ENCODE measurements at places on chromosomes 2 and 18.

DNA sequence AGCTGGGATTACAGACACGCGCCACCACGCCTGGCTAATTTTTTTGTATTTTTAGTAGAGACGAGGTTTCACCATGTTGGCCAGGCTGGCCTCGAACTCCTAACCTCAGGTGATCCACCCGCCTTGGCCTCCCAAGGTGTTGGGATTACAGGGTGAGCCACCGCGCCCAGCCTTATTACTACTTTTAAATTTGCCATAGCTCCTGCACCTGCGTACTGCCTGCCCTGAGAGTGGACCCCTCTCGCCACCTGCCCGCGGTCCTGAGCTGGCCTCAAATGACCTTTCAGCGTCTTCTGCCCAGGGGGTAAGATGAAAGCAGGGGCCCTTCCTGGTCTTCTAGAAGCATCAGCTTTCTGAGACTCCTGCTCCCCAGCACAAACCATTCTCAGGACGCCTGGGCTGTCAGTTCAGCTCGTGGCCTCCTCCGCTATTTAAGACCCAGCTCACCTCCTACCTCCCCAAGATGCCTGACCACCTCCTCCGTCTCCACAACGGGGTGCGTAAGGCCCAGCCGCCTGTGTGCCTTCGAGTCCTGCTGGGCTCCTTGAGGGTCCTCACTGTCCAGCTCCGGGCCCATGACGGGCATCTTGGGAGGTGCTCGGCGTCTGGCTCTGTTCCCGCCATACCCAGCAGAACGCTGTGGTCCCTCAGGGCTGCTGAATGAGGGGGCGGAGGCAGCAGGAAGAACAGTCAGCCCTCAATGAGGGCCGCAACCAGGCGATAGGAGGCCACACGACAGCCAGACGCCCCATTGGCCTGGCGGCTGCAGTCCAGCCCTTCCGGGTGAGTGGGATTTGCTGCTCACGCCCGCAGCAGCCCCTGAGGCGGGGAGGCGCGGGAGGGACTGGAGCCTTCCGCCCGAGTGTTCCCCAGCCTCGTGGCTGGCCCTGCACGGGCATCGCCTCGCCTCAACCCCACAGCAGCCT is 266.6 kb downstream of the TFCP2L1 start:
- no peak for DNase-seq

GRCh38 chr2:53786352-53786704 is 425 bp downstream of the ASB3 start:
- DNase-seq: peak; percentile 43

DNA sequence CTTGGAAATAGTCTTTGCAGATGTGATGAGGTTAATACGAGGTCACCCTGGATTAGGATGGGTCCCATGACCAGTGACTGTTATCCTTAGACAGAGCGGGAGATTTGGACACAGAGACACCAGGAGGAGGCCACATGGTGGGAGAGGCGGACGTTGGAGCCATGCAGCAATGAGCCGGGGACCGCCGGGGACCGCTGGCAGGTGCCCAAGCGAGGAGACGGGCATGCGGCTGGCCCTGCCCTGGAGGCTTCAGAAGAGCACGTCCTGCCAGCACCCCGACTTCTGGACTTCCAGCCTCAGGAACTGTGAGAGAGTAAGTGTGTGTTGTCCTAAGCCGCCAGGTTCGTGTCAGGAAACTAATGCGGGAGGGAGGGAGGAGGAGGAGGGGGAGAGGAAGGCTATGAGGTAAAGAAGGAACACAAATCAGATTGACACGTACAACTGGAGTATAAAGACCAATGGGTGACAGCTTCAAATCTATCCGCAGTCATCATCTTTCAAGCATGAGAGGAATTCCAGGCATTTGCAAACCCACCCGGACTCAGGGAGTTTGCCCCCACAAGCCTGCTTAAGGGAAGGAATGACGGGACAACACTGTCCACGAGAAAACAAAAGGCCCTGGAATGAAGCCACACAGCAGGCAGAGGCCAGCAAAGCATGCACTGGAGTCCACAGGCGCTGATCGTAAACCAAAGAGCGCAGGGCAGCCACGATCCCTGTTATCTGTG is 11.6 kb upstream of the BOK start:
- no peak for DNase-seq

GRCh38 chr2:235421618-235422017 is 72.2 kb upstream of the AGAP1 start:
- no peak for DNase-seq

GRCh38 chr18:12520442-12520992 is 112.8 kb downstream of the PRELID3A start:
- DNase-seq: no peak

DNA sequence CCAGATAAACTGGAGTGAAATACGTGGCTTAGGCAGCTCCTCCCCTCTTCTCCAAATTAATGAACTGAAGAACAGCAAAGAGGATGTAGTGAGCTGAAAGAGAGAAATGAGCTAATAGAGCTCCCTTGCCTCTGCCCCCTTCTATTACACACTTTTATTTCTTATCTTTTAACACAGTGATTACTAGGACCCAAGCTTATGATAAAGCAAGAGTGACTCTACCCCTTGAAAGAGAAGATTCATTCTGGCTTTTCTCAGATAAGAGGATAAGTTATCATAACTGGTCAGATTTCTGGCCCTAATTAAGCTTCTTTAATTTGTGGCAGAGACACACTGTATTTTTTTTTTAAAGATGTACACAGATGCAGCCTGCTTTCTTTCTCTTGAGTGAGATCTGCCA is 102.2 kb downstream of the MSTN start:
- no peak for DNase-seq

DNA sequence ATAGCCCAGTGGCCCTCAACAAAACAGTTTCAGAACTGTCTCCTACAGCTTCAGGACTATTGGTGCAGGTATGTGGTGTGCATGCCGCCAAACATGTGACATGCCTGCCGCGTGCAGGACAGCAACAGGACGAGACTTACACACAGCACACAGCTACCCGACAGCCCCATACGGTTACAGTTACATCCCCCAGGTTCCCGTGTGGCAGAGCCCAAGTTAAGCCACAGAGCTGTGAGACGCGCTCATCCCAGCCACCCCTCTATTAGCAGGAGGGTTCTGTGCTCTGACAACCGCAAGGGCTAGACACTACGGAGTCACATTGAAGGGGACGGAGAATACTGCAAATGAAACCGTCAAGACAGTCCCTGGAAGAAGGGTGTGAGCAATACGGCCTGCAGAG is 16.4 kb upstream of the TUBB6 start:
- no peak for DNase-seq

DNA sequence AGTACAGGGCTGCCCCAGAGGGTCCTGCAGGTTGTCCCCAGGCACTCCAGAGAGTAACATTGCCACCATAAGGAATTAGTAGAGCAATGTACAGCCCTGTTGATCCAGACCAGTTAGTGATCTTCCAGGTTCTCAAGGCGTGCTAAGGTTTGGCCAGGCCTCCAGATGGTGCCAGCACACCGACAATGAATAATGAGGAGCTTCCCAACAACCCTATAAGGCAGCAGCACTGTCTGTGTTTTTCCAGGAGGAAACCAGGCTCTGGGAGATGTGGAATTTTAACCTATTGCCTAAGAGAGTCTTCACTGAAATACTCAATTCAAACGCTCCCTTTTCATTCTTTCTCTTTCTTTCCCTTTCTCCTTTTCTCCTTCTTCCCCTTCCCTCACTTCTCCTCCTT is 122.1 kb downstream of the MGAT5 start:
- DNase-seq: no peak

- DNase-seq: no peak
These were observed 39.7 kb downstream of the ADI1 start for GRCh38 chr2:3479430-3480320.

GRCh38 chr2:142734770-142735169 is 142.7 kb upstream of the KYNU start:
- no peak for DNase-seq

DNA sequence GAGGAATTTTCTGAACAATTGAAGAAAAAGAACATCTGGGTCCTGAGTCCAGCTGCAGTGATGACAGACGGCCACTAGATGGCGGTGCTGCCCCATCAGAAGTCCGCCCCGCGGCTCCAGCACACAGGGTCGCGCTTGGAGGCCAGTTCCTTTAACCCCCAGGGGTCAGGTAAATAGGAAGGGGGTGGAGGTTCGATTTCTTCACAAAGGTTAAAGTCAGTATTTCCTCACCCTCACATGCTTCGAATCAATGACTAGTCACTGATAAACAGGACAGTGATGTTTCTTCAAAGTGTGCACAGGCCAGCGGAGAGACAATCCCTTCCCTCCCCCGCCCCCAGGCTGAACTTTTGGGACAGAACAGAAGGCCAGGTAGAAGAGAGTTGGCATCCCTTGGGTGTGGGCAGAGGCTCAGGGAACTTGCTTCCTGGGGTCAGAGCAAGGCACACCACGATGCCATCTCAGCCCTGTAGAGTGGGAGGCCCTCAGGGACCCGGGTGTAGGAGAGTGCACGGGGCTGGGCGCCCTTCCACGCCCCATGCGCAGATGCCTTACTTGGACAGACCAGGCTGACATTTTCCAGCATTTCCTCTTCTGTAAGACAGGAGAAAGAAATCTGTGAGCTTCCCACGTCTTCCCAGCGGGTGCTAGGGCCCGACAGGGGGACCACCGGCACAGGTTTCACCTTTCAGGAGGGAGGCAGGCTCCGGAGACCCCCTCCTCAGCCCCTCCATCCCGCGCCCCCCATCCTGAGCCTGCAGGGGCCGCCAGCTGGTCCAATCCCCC is 722 bp downstream of the APOB start:
- peak; percentile 25 for DNase-seq

- DNase-seq: no peak
These were observed 83.2 kb downstream of the TCF4 start for GRCh38 chr18:55504808-55505207.

DNA sequence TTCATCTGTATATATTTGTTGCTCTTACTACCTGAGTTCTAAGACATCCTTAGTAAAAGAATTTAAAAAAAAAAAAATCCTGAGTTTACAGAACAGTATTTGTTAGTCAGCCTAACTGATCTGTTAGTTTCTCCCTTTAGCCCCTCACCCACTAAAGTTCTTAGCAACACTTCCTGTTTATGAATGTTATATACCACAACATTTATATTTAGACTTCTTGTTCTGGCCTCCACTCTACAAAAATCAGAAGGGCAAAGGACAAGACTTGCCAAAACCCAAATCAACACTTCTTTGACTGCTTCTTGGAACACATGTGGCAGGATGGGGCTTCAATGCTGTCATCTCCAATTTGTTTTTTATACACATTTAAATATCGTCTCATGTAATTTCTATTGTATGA is 71.1 kb downstream of the MGAT5 start:
- DNase-seq: peak; percentile 9

- DNase-seq: no peak
These were observed 247.7 kb downstream of the ICOS start for GRCh38 chr2:204184226-204184625.

DNA sequence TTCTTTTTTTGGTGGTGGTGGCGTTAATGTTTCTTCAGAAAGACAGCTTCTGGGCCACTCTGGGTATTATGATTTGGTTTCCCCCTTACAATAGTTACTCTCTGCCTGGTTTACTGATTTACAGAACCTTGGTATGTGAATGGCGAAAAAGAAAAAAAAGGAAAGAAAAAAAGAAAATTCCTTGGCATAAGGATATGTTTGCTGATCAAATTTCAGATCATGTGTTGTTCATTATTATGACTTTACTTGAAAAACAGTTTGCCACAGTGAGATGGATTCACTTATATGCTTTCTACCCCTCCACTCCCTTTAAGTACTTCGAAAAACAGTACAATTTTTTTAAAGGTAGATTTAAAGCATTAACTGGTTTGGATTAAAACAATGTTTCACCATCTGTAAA is 21.0 kb downstream of the BCL11A start:
- no peak for DNase-seq

DNA sequence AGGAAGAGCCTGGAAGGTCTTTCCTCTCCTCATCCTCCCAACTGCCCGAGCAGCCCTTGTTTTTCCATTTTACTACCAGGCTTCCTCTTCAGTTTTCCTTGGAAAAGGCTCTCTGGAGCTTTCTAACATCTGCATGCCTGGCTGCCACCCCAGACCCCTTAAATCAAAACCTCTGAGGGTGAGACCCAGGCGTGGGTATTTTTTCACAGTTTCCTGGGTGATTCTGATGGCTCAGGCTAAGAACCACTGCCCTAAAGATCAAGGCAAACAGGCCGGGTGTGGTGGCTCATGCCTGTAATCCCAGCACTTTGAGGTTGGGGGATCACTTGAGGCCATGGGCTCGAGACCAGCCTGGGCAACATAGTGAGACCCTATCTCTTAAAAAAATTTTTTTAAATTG is 35.4 kb downstream of the EMILIN2 start:
- no peak for DNase-seq

GRCh38 chr2:71223767-71224333 is 3.1 kb downstream of the PAIP2B start:
- DNase-seq: no peak

- DNase-seq: no peak
These were observed 26.8 kb downstream of the MRPL35 start for GRCh38 chr2:86226070-86226469.

- DNase-seq: peak; percentile 41
These were observed 219.9 kb downstream of the SH3RF3 start for GRCh38 chr2:109348671-109349502.

- DNase-seq: no peak
These were observed 11.3 kb downstream of the RMP24 start for GRCh38 chr18:35983818-35984217.

GRCh38 chr2:218275371-218276072 is 5.2 kb downstream of the PNKD start:
- DNase-seq: no peak

- no peak for DNase-seq
These were observed 49.3 kb downstream of the TRAF3IP1 start for GRCh38 chr2:238369591-238370040.

DNA sequence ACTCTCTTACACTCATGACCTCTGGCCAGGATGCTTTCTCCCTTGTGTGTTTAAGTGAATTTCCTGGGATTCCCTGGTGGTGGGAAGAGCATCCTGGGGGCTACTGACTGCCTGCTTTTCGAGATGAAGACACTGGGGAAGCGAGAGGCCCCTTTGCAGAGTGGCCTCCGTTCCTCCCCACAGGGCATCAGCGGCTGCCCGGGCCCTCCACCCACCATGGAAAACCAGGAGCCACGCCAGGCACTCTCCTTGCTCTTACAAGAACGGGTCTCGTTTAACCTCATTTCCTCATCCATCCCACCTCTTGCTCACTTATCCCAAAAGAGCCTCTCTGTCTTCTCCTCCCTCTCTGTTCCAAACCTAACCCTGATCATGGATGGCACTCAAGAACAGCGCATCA is 17.8 kb downstream of the CHST10 start:
- no peak for DNase-seq

- DNase-seq: no peak
These were observed 1171.7 kb upstream of the ZEB2 start for GRCh38 chr2:145691659-145692058.

DNA sequence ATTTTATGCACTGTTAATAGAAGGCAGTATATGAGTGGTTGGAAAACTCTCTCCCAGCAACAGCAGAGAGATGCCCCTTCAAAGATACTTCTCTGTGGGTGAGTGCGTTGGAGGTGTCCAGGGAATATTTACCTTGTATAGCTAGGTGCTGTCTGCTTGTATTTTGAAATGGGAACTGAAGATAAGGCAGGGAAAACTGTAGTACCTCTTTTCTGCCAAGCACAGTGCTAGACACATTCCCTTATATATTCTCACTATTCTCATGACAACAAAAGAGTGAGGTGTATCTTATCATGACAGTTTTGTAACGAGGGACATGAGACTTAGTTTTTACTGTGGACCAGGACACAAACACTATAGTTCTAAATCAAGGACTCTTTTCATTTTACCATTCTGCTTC is 2.1 kb downstream of the TTC39C start:
- DNase-seq: no peak

All from T-helper 2 cell (primary cell).